GM12864 (cell line): ENCODE measurements at places on chromosomes 3 and 15.

- no peak for DNase-seq
Measured at GRCh38 chr3:139103484-139103883, 58.8 kb upstream of the PRR23C start.

DNA sequence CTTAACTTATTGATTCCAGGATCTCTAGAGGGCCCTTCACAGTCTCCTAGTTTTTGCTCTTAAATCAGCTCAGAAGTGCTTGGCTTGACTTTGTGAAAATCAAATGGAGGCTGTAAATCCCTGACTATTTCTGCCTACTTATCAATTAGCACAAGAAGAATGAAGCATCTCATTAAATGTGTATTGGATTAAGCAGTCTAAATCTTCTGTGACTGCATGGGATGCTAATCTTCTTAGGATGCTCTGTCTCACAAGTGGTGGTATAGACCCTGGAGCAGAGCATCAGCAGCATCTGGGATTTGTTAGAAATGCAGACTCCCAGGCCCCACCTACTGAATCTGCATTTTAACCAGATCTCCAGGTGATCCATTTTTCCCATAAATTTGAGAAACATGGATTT lies 488.7 kb downstream of the AGBL1 start:
- DNase-seq = no peak

GRCh38 chr15:42138411-42138810 lies 18.0 kb downstream of the PLA2G4F start:
- no peak for DNase-seq

DNA sequence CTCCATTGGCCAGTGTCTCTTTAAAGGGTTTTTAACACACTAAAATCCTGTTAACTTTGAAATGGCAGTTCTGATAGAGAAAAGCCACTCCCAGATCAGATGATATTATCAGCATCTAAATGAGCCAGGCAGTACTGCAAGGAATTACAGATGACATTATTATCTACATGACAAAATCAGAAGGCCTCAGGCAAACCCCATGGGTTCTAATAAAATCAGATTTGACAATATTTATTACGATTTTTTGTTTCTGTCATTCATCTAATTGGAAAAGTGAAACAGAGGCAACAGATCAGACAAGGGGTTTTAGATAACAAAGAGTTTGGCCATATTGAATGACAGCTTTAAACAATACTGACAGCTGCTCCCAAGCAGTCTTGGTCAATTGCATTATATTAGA lies 112.7 kb downstream of the FEZF2 start:
- no peak for DNase-seq

DNA sequence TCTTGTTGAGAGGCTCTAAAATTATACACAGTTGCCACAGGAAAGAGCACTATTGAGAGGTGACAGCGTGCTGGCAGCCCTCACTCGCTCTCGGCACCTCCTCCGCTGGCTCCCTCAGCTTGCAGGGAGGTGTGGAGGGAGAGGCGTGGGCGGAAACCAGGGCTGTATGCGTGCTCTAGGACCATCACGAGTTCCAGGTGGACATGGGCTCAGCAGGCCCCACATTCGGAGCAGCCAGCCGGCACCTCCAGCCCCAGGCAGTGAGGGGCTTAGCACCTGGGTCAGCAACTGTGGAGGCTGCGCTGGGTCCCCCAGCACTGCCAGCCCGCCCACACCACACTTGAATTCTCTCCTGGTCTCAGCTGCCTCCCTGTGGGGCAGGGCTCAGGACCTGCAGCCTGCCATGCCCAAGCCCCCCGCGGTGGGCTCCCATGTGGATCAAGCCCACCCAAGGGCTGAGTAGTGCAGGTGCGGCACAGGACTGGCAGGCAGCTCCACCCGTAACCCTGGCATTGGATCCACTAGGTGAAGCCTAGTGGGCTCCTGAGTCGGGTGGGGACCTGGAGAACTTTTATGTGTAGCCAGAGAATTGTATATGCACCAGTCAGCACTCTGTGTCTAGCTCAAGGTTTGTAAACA lies 460.6 kb upstream of the ALCAM start:
- DNase-seq = no peak

DNA sequence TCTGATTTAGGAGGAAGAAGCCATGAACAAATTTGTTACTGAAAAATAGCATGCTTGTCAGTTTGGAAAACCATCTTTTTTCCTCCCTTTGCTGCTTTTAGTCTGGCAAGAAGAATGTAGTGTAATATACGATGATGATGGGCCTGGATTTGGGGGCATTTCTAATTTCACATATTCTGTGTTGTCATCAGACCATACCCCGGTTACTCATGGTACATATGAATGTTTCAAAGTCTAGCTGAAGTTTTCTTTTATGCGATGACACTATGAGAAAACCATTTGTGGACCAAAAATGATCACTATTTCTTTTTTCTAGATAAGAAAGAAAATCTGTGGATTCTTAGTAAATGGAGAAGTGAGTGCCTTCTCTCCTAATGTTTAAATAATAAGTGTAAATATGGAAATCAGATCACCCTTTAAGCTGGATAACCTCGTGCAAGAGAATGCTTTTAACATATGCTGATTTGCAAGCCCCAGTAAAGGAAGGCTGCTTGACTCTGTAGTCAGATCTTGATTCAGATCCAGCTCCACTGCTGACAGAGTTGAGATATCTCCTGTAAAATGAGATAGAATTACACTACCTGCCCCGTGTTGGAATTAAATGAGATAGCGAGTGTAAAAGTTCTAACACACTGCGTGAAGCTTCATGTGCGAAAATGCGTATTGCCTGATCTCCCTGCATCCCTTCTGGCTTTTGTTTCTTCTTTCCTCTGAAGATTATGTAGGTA lies 3.0 kb downstream of the MEF2A start:
- no peak for DNase-seq

- DNase-seq = no peak
Measured at GRCh38 chr3:127811717-127812116, 10.6 kb downstream of the MGLL start.

DNA sequence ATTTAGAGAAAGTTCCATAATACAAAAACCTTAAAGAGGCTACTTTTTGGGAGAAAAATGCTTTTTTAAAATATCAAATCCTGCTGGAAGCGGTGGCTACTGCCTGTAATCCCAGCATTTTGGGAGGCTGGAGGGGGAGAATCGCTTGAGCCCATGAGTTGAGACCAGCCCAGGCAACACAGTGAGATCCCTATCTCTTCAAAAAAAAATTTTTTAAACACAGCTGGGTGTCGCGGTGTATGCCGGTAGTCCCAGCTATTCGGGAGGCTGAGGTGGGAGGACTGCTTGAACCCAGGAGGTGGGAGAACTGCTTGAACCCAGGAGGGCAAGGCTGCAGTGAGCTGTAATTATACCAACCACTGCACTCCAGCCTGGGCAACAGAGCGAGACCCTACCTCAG lies 14.2 kb downstream of the SLTM start:
- DNase-seq = no peak

GRCh38 chr3:52350981-52351761 lies 35.1 kb downstream of the DNAH1 start:
- DNase-seq = no peak

DNA sequence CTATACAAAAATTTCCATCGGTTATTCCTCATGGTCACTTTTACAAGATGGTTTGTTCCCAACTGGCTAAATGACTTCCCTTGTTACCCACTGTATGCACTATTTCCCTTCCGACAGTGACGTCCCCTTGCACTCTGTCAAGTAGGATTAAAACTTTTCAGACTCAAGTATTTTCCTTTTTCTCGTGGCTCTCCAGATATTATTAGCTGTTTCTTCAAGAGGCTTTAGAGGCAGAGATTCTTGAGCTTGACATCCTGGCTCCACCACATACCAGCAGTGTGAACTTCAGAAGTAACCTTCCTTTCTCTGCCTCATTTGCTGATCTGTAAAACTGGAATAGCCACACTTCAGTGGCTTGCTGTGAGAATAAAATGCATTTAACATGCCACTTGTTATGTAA lies 14.0 kb downstream of the CSNK1G1 start:
- no peak for DNase-seq

DNA sequence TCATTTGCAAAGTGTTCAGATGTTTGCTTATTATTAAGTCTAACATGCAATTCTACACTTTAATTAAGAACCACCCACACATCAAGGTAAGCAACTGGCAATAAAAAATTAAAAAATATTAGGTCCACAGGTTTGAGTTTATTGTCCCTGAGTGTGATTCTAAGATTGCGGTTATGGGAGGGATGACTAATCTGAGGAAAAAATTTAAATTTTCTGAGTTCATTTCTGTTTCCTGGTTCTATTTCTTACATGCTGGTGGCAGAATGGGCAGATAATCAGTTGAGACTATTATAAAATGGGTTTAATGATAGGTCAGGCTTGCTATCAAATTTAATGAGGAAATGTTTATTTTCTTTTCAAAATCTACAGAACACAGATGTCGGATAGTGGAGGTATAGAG lies 105.9 kb downstream of the TP63 start:
- DNase-seq = no peak

GRCh38 chr3:20250314-20250713 lies 64.3 kb upstream of the SGO1 start:
- DNase-seq = no peak
